ENCODE measurements at places on chromosomes 3 and 15.

- no peak for DNase-seq
These were observed 376.5 kb upstream of the KCNMB2 start for GRCh38 chr3:178159691-178160220.

- no peak for DNase-seq
These were observed 21.4 kb downstream of the GRAMD2A start for GRCh38 chr15:72176159-72176558.

- DNase-seq, result no peak
These were observed 21.0 kb upstream of the ALDH1A2 start for GRCh38 chr15:58086491-58086890.

DNA sequence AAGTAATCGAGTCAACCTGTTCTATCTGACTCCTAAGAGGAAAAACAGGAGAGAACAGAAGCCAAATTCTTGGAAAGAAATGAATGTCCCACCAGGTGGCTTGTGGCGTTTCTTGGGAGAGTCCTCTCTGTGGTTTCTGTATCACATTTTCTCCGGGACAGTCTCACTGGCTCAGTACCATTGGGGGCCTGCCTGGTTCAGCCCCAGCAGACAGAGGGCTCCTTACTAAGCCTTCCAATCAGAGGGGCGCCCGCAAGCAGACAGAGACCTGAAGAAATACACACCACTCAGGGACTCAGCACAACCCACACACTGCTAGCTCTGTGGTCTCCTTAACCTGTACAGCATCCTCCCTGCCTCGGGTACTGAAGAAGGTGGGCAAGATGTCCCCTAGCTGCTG, 302.1 kb downstream of the TLE3 start:
- no peak for DNase-seq

DNA sequence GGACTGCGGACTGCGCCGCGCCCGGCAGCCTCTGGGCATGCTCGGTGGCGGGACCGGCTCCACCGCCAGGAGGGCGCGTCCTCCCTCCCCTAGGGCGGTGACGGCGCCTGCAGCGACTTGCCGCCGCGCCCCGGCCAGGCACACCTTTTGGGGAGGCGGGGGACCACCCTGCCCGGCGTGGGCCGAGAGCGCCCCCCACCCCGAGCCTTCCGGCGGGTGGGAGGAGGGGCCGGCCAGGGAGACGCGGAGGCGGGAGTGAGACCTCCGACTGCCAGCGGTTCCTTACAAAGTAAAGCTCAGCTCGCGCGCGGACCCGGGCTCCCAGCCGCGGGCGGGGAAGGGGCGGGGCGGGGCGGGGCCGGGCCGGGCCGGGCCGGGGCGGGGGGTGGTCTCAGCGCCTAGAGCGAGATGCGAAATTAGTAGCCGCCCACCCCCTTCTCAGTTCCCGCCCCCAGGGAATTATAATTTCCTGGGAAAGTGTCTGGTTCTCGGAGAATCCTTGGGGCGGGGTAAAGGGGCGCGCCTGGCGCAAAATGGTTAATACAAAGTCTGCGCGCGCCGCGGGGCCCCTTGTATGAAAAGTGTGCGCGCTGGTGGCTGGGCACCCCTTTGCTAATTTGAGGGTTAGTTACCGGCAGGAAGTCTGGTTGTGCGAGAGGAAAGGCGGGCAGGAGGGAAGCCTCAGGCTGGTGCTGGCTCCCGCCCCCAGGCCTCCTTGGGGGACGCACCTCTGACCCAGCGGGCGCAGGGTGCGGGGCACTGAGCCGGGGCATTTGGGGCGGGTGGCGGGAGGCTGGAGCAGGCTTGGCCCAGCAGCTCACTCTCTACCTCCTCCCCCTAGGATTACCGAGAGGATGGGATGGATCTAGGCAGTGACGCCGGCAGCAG, 224.8 kb upstream of the IL12A start:
- DNase-seq, result no peak

- no peak for DNase-seq
These were observed 373.3 kb upstream of the RBMS3 start for GRCh38 chr3:28907616-28908015.

- no peak for DNase-seq
These were observed 28.7 kb upstream of the LHFPL4 start for GRCh38 chr3:9582332-9582731.

GRCh38 chr3:127158614-127159229, 34.2 kb upstream of the PRR23E start:
- no peak for DNase-seq

DNA sequence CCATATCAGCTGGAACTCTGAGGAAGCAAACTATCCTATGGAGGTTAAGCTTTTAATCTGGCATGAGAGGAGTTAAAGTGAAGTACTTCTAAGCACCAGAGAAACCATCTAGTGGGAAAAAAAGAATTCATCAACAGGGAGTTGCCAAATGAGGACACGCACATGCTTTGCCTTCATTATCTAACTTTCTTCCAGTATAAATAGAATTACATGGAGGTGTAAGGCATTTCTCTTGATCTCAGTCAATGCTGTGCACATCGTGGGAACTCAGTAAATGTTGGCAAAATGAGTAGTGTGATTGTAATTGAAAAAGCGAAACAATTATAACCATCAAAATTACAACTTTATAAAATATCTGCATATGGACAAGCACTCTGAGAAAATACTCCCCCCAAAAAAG, 8.0 kb upstream of the GSK3B start:
- DNase-seq, result no peak

- DNase-seq, result no peak
These were observed 28.5 kb downstream of the TSPAN3 start for GRCh38 chr15:77042245-77042919.

DNA sequence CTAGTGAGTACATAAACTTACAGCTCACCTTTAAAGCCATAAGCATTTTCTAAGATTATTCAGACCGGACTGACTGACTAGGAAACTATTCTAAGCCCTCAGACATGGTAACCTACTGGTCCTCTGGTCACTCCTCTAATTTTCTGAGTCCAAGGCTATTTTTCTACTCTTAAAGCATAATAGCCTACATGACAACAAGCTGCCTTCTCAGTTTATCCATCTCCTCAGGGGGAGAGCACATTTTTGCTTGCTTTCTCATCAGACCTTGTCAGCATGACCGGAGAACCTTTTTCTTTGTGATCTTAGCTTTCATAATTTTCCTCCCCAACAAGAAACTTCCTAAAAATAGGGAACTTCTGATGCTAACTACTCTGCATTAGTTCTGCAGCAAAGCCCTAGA, 38.4 kb downstream of the UBP1 start:
- DNase-seq, result no peak

GRCh38 chr3:184384342-184384741, 4.5 kb downstream of the CHRD start:
- no peak for DNase-seq

- no peak for DNase-seq
These were observed 589.8 kb upstream of the DPPA4 start for GRCh38 chr3:109927161-109927560.

GRCh38 chr3:62011666-62012065, 361.7 kb downstream of the FEZF2 start:
- DNase-seq, result no peak

DNA sequence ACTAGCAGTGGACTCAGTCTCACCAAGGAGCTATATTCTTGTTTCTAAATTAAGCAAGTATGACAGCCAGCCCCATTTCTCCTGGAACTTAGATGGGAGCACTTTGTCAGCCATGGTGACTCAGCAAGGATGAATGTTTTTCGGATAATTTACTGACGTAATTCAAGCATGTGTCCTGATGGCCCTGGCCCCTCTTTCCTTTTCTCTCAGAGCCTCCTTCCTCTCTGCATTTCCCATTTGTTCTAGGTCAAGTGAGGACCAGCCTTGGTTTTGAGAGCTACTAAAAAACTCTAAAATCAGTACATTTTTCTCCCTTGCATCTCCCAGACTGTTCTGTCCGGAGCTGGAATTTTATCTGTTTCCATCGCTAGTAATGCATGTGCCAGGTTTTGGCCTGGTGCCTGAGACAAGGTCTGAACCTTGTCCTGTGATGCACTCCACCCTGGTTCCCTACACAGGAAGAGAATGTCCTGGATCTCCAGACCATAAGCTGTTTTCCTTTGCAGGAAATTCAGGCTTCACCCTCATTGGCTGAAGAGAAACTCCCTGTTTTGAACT, 256.6 kb upstream of the ROPN1 start:
- no peak for DNase-seq

GRCh38 chr15:76648732-76649444, 256.3 kb downstream of the SCAPER start:
- DNase-seq, result no peak

DNA sequence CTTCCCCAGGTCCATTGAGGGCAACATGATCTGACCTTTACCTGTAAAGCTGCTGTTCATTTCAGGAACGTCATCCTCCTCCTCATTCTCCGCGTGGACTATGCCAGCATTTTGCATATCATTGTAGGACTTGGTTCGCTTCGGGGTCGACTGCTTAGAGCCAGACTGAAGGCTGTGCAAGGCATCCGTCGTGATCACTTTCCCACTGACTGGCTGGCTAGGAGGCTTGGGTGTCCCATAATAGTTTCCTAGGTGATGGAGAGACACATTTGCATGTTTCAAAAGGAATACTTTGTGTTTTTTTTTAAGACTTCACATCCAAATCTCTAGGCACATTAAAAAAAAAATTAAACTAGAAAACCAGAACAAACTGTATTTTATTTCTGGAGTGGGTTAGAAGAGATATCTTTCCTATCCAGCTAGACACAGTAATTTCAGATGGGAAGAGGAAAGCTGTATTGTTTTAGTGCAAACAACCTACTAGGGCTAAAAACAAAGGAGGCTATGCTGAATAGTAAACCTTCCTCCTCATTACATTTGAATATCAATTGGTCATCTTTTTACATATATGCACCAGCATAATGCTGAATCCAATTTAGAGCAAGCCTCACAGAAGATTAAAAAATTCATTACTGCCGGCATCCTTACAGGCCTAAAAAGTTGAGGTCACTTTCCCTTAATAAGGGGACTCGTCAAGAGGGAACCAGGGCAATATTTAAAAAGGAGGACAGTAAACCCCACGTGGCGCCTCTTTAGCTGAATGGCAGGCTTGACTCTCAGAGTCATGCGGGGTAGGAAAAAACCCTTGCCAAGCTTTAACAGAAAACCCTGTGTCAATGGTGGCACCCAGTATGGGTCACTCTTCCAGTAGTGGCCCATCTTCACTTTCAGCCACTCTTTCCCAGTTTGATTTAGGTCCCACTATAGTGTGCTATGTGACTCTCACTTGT, 559.9 kb downstream of the MAGI1 start:
- no peak for DNase-seq

DNA sequence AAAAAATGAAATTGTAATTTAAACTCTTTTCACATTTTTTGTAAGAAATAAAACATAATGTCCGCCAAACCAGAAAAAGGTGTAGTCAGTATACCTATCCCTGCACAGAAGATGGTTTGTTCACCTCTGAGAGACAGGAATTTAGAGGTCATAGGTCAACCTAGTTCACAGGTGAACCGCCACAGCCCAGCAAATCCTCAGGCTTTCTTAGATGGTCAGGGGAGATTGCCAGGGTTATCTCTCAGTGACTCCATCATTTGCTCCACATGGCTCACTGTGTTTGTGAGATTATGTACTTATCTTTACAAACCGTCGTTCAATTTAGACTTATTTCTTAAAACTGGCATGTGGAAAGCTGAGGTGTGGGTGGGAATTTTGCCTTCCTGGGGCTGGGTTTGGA, 264.2 kb downstream of the GABRG3 start:
- no peak for DNase-seq

- DNase-seq, result no peak
These were observed 126.5 kb downstream of the DGKG start for GRCh38 chr3:186235554-186235953.

- no peak for DNase-seq
These were observed 25.9 kb upstream of the UACA start for GRCh38 chr15:70789213-70789612.

DNA sequence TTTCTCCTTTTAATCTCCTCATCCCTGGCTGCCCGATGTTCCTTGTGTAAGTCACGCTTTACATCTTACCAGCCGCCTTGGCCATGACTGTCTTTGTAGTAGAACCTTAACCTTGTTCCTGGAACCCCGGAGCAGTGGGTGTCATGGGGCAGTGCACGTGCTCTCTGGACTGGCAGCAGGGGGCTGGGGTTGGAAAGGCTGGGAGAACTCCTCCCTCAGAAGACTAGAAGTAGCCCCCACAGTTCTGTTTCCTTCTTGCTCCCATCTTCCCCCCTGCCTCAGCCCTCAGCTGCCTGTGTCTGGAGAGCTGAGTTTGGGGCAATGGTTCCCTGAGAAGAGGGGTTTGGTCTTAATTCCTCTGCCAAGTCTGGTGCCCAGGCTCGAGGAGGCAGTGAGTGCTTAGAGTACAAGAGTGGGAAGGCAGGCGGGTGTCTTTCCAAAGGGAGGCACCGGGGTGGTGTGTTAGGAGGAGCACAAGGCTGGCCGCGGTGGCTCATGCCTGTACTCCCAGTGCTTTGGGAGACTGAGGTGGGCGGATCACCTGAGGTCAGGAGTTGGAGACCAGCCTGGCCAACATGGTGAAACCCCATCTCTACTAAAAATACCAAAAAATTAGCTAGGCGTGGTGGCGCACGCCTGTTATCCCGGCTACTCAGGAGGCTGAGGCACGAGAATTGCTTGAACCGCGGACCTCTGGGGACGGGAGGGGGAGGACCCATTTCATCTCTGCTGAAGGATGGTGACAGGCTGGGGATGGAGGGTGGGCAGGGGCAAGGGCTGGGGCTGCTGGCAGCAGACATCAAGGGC, 100.4 kb downstream of the VGLL4 start:
- no peak for DNase-seq

- DNase-seq, result no peak
These were observed 223.7 kb upstream of the BCHE start for GRCh38 chr3:166060789-166061479.

DNA sequence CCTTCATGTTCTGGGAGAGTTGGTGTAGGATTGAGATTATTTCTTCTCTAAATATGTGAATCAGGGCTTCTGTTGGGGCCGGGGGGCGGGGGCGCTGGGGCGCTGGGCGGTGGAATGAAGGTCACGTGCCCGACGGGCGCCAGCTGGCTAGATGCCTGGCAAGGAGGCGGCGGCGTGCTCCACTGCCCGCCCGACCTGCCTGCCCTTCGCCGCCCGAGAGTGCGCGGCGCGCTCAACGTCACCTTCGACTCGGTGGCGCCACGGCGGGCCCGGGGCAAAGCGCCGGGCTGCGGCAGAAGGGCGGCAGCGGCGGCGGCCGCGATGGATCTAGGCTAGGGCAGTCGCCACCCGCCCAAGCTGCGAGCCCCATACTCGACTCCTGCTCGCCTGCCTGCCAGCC, 47.0 kb upstream of the LHFPL4 start:
- DNase-seq, result no peak

DNA sequence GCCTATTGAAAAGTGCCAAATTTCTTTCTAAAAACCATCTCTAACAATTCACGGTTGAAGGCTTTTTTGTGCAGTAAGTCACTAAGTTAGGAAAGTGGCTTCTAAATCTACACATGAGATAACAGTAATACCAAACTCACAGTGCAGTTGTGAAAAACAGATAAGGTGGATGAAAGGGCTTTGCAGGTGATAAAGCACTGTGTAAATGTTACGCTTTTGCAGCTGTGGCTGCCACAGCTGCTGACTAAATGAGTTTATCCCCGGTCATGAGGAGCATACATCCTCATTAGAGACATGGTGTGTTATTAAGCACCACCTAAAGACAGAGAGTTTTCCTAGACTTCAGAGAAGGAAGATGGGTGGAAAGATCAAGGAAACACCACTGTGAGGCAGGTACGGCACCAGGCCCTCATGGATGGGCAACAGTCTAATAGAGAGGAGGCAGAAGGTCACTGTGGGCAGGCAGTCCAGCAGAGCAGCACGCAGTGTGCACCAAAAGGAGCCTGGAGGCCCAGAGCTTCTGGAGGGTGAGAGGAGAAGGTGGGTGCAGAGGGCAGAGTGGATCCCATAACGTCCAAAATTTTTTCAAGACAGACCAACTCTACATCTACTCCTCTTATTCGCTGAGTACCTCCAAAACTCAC, 68.5 kb downstream of the FMN1 start:
- no peak for DNase-seq

- no peak for DNase-seq
These were observed 1.7 kb downstream of the PLCD1 start for GRCh38 chr3:38027466-38028465.
